GM23248 (cell line): ENCODE measurements at places on chromosomes 3 and 15.
A peak's percentile ranks its signal among the peaks of the same experiment; 100 is the strongest.

- DNase-seq, result no peak
- no peaks in the 10 kb centered on the region for H3K27me3 ChIP-seq
- H3K4me1 ChIP-seq, result no peaks in the 10 kb centered on the region
- no peak overlapping the region for H3K4me3 ChIP-seq
- H3K36me3 ChIP-seq, result no peaks in the 10 kb centered on the region
Measured at GRCh38 chr3:77052051-77052501, 12.2 kb downstream of the ROBO2 start.

GRCh38 chr15:27449941-27450340, 479.0 kb downstream of the GABRG3 start:
- peak; percentile 43 for DNase-seq
- H3K36me3 ChIP-seq, result no peaks in the 10 kb centered on the region
- H3K4me1 ChIP-seq, result peaks cover 28% of the 10 kb centered on the region
- H3K4me3 ChIP-seq, result no peak overlapping the region; the same call in 1 of the 2 replicates
- H3K27me3 ChIP-seq, result no peaks in the 10 kb centered on the region
- peak overlapping the region; percentile 67 for H3K27ac ChIP-seq

- no peaks in the 10 kb centered on the region for H3K27me3 ChIP-seq
- no peak for DNase-seq
- no peak overlapping the region for H3K4me3 ChIP-seq
- H3K27ac ChIP-seq, result no peak overlapping the region
- H3K36me3 ChIP-seq, result no peaks in the 10 kb centered on the region
Measured at GRCh38 chr3:137172728-137173127, 214.9 kb downstream of the IL20RB start.

DNA sequence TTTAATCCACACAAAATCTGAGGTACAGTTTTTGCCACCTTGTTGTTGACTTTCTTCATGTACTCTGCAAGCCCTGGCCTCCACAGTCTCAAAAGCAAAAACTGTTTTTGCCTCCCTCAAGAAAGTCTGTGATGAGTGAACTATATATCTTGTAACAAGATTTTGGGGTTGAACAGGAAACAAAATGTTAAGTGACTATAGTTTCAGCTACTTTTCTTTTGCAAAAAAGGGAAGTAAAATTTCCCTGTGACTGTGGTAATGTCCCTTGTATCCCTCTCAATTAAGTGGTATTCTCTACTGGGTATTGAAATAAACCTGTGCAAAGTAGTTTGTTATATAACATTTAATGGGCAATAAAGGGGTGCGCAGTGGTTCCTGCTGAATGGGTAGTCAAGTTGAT, 21.3 kb upstream of the SCAANT1 start:
- H3K27ac ChIP-seq, result peak overlapping the region; percentile 80
- no peak for DNase-seq
- H3K4me3 ChIP-seq, result peak overlapping the region; percentile 28
- peaks cover 11% of the 10 kb centered on the region; the same call in 1 of the 2 replicates for H3K36me3 ChIP-seq
- H3K27me3 ChIP-seq, result no peaks in the 10 kb centered on the region
- H3K4me1 ChIP-seq, result peaks cover 24% of the 10 kb centered on the region

- no peak overlapping the region for H3K27ac ChIP-seq
- H3K27me3 ChIP-seq, result no peaks in the 10 kb centered on the region
- 0 out of 2 replicates have a peak, but pooled peaks cover 3% of the 10 kb centered on the region for H3K36me3 ChIP-seq
- H3K4me3 ChIP-seq, result no peak overlapping the region
- H3K4me1 ChIP-seq, result no peaks in the 10 kb centered on the region
- no peak for DNase-seq
Measured at GRCh38 chr3:31575448-31575847, 42.7 kb downstream of the STT3B start.

DNA sequence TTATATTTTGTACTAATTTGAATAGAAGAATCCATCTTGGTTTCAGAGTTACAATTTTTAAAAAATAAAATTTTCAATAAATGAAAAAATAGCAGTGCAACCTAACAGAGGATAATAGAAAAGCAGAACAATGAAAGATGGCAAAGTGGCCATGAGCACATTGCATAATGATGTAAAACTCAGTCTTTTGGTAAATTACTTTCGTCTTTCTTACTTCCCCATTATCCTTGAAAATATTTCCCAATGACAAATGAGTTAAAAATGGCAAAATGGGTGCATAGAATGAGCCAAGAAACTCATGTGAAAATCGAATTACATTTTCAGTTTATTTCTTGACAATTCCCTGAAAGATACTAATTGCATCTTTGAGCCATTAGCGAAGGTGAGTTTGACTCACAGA, 236.4 kb downstream of the CDIN1 start:
- no peak overlapping the region for H3K4me3 ChIP-seq
- no peaks in the 10 kb centered on the region for H3K36me3 ChIP-seq
- DNase-seq, result no peak
- H3K27ac ChIP-seq, result no peak overlapping the region

DNA sequence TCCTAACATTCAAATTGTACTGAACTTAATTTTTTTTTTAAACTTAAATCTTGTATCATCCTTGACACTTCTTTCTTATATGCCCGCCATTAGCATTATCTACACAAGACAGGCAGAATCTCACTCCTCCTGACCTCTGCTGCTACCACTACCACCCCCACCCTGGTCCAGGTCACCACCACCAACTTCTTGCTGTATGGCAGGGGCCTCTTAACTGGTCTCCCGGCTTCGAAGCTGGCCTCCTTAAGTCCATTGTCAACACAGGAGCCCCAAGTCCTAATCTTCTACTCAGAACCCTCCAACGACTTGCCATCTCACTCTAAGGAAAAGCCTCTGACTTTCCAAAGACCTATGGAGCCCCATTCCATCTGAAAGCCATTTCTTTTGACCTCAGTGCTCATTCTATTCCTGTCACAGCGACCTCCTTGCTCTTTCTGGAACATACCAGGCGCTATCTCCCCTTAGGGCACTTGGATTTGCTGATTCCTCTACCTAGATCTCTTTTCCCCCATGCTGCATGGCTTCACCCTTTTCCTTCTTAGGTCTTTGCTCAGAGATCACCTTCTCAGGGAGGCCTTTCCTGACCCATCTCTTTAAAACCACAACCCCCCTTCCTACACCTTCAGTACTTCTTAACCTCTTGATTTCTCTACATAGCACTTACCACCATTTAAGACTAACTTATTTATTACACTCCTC, 2.6 kb downstream of the PRC1 start:
- H3K27me3 ChIP-seq, result no peaks in the 10 kb centered on the region
- H3K36me3 ChIP-seq, result no peaks in the 10 kb centered on the region
- H3K27ac ChIP-seq, result no peak overlapping the region
- no peaks in the 10 kb centered on the region for H3K4me1 ChIP-seq
- H3K4me3 ChIP-seq, result no peak overlapping the region
- no peak for DNase-seq
